ENCODE measurements at places on chromosomes 4 and X.

DNA sequence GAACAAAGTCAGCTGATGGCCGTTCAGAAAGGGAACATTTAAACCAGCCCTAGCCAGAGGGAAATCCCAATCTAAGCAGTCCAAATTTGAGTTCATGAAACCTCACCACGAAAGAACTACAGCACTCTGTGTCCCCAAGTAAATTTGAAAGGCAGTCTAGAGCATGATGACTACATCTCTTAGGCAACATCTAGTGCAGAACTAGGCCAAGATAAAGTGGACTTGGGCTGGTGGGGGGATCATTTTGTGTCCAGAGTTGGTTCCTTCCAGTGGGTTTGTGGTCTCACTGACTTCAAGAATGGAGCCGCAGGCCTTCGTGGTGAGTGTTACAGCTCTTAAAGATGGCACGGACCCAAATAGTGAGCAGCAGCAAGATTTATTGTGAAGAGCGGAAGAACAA lies 64.9 kb downstream of the KLHL4 start:
- DNase-seq, result no peak

DNA sequence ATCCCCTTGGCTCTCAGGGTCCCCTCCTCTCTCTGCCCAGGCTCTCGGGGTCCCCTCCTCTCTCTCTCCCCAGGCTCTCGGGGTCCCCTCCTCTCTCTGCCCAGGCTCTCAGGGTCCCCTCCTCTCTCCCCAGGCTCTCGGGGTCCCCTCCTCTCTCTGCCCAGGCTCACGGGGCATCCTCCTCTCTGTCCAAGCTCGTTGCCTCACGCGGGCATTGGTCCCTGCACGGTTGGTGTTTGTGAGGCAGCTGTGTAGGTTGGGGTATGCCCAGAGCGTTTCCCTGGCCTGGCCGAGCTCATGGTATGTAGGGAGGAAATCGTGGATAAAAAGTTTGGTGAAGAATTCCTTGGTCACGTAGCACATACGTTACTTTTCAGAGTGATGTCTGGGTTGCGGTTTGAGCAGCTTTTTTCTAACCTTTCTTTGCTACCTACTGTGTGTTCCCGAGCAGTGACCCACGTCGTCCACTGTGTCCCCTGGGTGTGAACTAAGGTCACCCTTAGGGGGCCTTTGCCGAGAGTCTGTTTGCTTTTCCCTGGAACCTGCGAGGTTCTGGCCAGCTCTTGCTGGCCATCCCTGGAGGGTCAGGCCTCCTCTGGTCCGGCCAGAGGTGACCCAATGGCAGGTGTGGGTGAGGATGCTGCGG lies 36.6 kb downstream of the PCGF3 start:
- no peak for DNase-seq

DNA sequence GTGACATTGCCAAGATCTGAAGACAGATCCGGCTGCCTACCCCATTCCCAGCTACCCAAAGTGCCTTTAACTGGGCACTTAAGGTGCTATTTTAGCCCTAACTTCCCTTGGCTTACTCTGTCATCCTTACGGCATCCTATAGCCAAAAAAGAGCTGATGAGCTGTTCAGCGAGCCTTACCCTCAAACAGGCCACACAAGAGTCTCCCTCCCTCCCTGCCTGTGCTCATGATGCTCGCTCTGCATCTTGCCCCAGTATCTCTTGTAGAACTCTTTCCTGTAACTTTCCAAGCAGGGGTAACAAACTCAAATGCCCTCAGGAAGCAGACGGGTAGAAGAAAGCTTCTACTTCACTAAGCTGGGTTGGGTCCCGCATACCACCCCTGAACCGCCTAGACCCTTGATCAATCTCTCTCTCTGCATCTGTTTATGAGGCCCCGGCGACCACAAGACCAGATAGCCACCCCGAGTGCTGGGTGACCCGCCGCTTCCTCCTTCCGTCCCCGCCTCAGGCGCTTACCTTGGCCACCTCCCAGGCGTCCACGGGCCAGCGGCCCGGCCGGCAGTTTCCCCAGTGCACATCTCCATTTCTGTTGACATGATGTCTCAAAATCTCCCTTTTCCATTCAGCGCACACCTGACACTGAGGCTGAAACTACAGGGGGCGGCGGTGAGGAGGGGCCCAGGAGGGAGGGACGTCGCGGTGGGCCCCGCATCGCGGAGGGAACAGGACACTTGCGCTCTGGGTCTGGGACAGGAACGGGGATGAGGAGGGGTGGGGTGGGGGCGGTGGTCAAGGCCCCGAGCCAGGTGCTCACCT lies 663 bp downstream of the CXorf38 start:
- peak; percentile 75 for DNase-seq

DNA sequence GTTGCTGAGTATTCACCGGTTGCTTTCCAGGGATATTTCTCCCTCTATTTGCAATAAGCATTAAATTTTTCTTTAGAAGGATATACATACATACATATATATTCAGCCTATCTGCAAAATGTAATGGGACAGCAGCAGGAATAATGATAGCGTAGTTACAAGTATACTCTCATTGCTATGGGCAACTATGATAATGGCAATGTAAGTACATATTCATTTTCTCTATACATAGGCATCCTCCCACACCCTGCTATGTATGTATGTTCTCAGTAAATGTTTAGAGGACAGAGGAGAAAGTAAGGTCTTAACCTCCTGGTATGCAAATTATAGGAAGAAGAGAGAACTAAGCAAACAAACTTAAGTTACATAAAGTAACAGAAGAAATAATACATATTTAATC lies 19.7 kb upstream of the MAB21L2 start:
- no peak for DNase-seq

DNA sequence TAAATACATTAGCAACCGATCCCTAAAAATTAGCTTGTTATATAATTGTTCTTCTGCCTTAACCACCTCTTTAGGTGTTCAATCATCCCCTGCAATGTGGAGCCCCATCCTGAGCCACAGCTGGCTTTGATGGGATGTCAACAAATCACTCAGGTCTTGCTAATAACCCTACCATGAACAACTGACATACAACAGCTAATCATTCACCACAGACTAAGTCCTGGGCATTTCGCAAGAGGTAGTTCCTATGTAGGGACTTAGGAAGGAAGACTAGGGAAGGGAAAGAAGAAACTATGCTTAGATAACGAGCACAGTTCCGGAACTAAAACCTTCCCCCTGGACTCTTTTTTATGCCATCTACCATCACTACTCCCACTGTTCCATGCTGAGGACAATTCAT lies 63.6 kb upstream of the PTCHD1 start:
- DNase-seq, result no peak

- no peak for DNase-seq
Measured at GRCh38 chr4:123083646-123084045, 161.2 kb upstream of the NUDT6 start.

DNA sequence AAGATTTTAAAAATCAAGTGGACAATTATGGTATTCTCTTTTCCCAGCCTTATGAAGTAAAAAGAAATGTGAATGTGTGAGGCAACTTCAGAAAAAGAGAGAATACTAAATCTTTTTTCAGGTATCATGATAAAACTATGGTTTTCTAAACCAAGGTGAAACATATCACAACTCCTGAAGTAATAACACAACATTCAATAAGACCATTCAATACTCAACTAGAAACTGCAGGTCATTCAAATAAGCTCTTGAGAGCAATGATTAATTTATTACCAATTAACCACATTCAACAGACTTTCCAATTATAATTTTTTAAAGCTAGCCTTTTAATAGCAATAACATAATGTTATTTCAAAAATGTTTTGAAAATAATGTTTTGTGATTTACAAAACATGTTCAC lies 35.8 kb downstream of the SLC10A7 start:
- no peak for DNase-seq

- DNase-seq, result no peak
Measured at GRCh38 chr4:141439223-141439622, 197.2 kb upstream of the IL15 start.

DNA sequence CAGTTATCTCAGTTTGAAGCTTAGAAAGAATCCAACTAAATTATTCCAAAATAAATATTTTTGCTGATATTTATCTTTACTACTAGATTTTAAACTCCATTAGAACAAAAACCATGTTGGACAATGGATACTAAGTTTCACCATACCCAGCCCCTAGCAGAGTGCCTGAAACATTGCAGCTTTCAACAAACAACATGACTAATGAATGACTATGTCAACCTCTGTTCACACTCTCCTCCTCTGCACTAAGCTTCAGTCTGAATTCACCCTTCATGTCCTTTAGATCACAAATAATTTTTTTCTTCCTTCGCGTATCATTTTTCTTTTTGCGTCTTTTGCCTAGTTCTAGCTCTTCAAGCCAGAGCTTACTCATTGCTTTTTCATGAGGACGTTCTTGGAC lies 315.2 kb downstream of the PCDH10 start:
- DNase-seq, result no peak

GRCh38 chr4:54185044-54185780 lies 43.9 kb upstream of the PDGFRA start:
- no peak for DNase-seq
